IgD-negative memory B cell (primary cell): ENCODE measurements at places on chromosomes 13 and 19. TPM values are rescaled to one million over a fixed set of nuclear protein-coding genes. Genes with fewer than 3 reads are reported as not detected.

Gene RNF17
- polyA plus RNA-seq: not detected

Gene ZNF529
- polyA plus RNA-seq: 6.1 TPM

Gene IGFL2
- not detected for polyA plus RNA-seq

Gene SMIM44
- not detected for polyA plus RNA-seq
